CD4-positive, CD25-positive, alpha-beta regulatory T cell (primary cell): ENCODE measurements at places on chromosomes 1 and 21. TPM values are rescaled to one million over a fixed set of nuclear protein-coding genes. Genes with fewer than 3 reads are reported as not detected.

The MX1 gene
- 111 TPM for total RNA-seq

The KHDC4 gene
- total RNA-seq = 60.1 TPM

GRCh38 chr1:207069061-207069460, 16.0 kb downstream of the PFKFB2 start:
- no peak overlapping the region for H3K27ac ChIP-seq
- H3K4me3 ChIP-seq = no peak overlapping the region
- no peak for DNase-seq
- H3K36me3 ChIP-seq = no peaks in the 10 kb centered on the region
- peaks cover 3% of the 10 kb centered on the region for H3K27me3 ChIP-seq
- no peaks in the 10 kb centered on the region for H3K4me1 ChIP-seq

- H3K27ac ChIP-seq = no peak overlapping the region
- no peak for DNase-seq
- H3K27me3 ChIP-seq = no peaks in the 10 kb centered on the region
These were observed 14.5 kb upstream of the NLRP3 start for GRCh38 chr1:247401310-247402119.

GRCh38 chr1:153728305-153729066, 636 bp downstream of the INTS3 start:
- H3K4me1 ChIP-seq = peaks cover 24% of the 10 kb centered on the region
- H3K4me3 ChIP-seq = peak overlapping the region; percentile 89
- H3K27me3 ChIP-seq = no peaks in the 10 kb centered on the region
- peak overlapping the region; percentile 91 for H3K27ac ChIP-seq

DNA sequence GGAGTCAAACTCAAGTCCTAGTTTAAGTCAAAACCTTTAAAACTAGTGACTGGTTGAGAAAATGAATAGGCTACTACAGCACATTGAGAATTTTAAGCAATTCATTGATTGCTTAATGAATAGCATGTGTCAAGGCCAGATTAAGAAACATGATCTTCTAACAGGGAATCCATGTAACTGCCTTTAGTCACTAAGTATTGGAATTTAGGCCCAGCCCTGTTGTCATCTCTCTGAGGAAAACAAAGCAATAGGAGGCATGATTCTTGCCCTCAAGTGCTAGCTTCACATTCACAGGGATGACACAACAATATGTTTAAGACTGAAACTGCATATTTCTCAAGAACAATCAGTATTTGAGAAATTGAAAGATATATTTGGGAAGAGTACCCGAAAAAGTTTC, 70.0 kb upstream of the PTGS2 start:
- no peaks in the 10 kb centered on the region for H3K4me1 ChIP-seq
- no peaks in the 10 kb centered on the region for H3K27me3 ChIP-seq
- no peak for DNase-seq
- H3K4me3 ChIP-seq = no peak overlapping the region

GRCh38 chr1:55143684-55144083, 71.5 kb downstream of the USP24 start:
- no peak for DNase-seq
- H3K27me3 ChIP-seq = no peaks in the 10 kb centered on the region
- peaks cover 75% of the 10 kb centered on the region for H3K36me3 ChIP-seq
- H3K27ac ChIP-seq = no peak overlapping the region
